ENCODE measurements at places on chromosomes 11 and 22.

GRCh38 chr11:66856496-66857233 is at the start of gene LRFN4:
Gene LRFN4 (plus strand): TSS chr11:66857064. CDS start chr11:66857745, 681 bp downstream.
- no peak for DNase-seq

DNA sequence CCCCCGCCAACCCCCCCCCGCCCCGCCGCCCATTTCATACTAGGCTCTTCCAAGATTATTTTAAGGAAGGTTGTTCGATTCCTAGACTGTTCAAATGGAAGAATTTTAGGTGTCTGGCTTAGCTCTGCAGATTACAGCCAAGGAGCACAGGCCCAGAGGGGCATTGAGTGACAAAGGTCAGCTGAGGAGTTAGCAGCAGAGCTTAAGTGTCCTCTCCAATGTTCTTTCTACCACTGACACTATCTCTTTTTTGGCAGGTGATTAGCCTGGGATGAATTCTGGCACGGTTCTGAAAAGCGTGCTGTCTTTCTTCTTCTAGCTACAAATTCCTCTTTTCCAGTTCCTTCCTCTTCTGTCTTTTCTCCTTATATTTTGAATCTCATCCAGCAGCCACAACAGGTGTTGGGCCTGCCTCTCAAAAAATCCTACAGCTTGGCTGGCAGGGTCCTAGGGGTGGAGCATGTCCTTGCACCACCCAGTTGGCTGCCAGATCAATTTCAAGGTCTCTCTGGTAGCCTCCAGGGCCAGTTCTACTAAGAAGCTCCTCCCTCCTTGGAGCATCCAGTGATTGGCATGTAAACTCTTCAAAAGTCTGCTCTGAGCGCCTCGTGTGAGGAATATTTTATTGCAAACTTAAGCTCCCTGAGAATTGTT is 23.0 kb downstream of the KCNE3 start:
- no peak for DNase-seq

DNA sequence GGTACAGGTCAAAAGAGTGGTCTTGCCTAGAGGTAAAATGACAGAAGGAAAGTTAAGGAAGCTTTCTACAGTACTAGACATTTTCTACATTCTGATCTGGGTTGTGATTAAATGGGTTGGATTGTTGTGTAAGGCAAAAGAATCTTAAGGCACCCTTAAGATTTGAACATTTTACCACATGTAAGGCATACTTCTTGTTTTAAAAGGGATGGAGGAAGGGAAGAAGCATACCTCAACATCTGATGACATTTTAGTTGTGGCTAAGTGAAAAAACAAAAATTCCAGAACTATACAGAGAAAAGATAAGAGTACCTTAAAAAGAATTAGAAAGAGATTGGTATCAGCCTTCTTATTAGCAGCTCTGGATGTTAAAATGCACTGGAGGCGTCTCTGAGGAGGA is 356.0 kb upstream of the CADM1 start:
- no peak for DNase-seq

DNA sequence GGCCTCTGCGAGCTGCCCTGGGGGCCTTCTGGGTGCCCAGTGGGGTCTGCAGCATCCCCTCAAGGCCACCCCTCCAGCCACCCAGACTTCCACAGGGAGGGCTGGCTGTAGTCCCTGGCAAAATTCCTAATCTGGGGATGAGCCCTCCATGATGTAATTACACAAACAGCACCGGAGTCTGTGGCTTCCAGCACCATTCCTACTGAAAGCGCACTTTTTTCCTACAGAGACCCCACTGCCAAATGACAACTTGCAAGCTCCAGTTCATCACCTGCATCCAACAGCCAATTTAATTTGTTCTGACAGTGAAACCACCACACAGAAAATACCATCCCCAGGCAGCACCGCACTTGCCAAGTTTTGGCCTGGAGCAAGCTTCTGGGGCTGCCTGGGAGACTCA is 70.4 kb downstream of the TRMU start:
- DNase-seq = no peak

- no peak for DNase-seq
These were observed 118.2 kb downstream of the ABTB2 start for GRCh38 chr11:34239465-34240149.

DNA sequence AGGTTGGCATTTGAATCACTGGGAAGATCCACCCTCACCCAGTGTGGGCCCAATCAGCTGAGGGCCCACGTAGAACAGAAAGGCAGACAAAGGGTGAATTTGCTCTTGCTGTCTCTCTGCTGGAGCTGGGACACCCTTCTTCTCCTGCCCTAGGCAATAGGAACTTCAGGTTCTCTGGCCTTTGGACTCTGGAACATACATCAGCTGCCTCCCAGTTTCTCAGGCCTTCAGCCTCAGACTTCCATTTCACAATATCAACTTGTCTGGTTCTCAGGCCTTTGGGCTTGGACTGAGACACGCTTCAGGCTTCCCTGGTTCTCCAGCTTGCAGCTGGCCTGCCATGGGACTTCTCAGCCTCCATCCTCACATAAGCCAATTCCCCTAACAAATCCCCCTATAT is 14.7 kb upstream of the ASRGL1 start:
- DNase-seq = no peak
